ENCODE measurements at places on chromosomes 7 and 10. TPM values are rescaled to one million over a fixed set of nuclear protein-coding genes. Genes with fewer than 3 reads are reported as not detected.

The PIK3AP1 gene
- total RNA-seq = 2.6 TPM

The TWIST1 gene
- total RNA-seq = 0.14 TPM

The MEOX2 gene
- not detected for total RNA-seq

The CHAT gene
- total RNA-seq = not detected

The OLAH gene
- 9.9 TPM for total RNA-seq

The COL13A1 gene
- total RNA-seq = not detected

The HOXA7 gene
- not detected for total RNA-seq

The C7orf57 gene
- total RNA-seq = 0.28 TPM

The ODAD2 gene
- total RNA-seq = not detected

The DNAJC12 gene
- total RNA-seq = 1.1 TPM

The VENTX gene
- not detected for total RNA-seq

The CCDC7 gene
- total RNA-seq = 15.2 TPM

The DYNC1I1 gene
- total RNA-seq = not detected

The AMZ1 gene
- 0.31 TPM for total RNA-seq

The BEND7 gene
- not detected for total RNA-seq

Data from activated naive CD4-positive, alpha-beta T cell treated with anti-CD3 and anti-CD28 coated beads, Interleukin-2, amount 10 ng/mL, durations not matched to agents 5 hours and 36 hours (primary cell).